ENCODE measurements at places on chromosomes 2 and 18. TPM values are rescaled to one million over a fixed set of nuclear protein-coding genes. Genes with fewer than 3 reads are reported as not detected.

- no peak for DNase-seq
Observed at GRCh38 chr2:172870396-172870795, 134.8 kb downstream of the RAPGEF4 start.

DNA sequence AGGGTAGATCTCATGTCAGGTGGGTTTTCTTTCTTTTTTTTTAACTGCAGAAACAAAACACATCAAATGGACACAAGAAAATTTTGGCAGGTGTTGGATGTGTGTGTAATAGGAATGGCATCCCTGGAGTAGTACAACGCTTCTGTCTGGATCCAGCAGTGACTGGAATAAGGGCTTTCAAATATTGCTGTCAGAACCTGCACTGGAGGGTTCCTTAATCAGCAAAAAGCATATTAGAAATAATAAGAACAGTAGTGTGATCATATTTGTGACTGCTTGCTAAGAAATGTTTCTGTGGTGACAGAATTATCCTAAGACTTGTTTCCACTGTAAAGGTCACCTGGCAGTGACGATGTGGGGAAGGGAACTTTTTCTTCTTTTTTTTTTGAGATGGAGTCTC, 30.8 kb downstream of the CREG2 start:
- DNase-seq, result no peak

DNA sequence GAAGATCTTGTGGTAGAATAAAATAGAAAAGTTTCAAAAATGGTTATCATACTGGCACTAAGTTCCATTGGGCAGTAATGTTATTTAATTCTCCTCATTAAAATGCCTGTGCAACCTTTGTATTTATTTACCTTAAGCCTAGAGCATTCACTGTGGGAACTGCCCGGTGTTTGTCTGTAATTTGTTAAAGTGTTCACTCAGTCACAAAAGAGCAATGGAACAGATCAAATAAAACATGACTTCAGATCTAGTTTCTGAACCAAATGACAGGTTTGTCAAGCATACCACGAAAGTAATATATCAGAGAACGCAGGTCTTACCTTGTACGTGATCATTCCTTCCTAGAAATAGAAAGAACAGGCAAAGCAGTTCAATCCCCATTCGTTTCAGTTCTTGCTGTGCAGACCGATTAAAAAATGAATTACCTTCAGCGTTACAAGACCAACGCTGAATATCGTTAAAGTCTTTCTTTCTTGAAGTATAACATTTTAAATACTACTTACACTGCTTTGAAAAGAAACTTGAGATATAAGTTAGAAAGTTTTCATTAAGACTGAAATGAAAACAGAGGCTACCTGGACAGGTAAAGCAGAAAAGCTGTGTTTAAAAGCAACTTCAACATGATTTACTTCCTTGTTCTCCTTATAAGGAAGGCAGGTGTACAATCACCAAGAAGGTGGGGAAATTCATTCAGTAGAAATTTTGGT, at the start of gene ITGB6:
TSS of gene ITGB6 (minus strand) at position 590 of the 707 bp plus-strand sequence. CDS start at position 381, 209 bp downstream.
- no peak for DNase-seq

- no peak for DNase-seq
Observed at GRCh38 chr2:162458240-162458639, 114.3 kb downstream of the GCA start.

GRCh38 chr2:30499681-30500080, 52.6 kb downstream of the LCLAT1 start:
- no peak for DNase-seq

DNA sequence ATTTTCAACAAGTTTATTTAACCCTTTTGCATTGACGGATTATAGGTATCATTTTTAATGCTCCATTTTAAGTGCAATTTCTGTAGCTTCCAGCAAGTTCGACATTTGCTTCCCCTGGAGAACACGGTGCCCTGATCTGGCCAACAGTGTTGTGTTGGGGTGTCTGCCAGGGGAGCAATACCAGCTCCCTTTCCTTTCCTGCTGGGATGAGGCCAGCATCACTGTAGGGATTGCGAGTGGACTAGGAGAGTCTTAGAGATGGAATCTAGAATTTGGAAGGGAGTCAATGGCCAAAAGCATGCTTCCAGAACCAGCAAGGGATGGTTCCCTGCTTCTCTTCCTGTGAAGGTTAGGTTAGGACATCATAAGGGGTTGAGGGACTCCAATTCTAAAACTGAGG, 135.2 kb downstream of the RTN4 start:
- no peak for DNase-seq

DNA sequence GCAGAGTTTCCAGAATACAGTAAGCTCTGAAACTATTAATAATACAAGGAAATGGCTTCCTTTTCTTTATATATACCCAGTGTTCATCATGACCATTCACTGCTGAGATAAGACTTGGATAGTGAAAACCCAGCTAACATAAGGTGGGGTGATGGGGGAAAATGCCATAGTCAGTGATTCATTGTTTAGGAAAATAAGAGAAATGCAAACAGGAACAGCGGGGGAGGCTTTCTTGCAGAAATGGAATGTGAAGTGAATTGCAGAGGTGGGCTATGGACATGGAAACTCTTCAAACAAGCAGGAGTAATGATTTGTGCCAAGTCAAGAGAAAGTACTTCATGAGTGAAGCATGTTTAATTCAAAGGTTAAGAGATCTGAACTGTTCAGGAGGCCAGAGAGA, 519.4 kb downstream of the TDRD15 start:
- DNase-seq, result no peak

Gene PLEK
- 40.6 TPM for total RNA-seq

DNA sequence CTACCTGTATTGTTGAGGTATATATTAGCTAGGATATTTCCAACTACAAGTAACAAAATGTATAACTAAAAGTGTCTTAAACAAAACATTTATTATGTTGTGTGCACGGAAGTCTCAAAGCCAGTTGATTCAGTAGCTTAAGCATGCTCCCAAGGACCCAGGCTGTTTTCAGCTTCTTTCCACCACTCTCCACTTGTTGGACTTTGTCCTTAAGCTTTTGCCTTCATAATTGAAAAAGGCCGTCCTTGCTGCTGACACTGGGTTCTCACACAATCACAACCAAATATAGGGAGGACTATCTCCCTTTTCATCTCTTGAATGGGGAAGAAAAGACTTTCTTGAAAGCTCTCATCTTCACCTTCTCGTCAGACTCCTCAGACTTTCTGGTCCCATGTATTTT, 12.2 kb upstream of the NEMP2 start:
- no peak for DNase-seq

Gene TUBB8B
- not detected for total RNA-seq

DNA sequence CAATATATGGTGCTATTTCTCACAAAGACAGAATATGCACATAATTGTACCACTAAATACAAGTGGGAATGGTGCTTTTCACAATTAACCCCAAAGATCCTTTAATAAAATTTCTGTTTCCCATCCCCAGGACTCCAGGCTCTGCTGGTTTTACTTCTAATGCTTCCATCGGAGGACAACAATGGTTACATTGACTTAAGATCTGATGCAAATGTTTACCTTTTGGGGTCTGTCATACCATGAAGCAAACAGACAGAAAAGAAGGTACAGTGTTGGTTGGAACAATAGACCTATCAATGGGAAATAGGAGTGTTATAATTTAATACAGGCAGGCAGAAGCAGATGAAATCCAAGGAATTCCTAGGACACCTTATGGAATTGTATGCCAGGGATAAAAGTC, 105.7 kb downstream of the UPP2 start:
- DNase-seq, result no peak

GRCh38 chr2:129820908-129821307, 158.6 kb upstream of the RAB6C start:
- DNase-seq, result no peak

Gene INHA
- total RNA-seq, result 0.08 TPM

Gene CD8A
- total RNA-seq, result 0.42 TPM

Gene MAP2
- 0.70 TPM for total RNA-seq

Gene C2orf81
- total RNA-seq, result 0.23 TPM

GRCh38 chr18:2814928-2815327, 31.9 kb upstream of the EMILIN2 start:
- no peak for DNase-seq

Gene IGFBP5
- 43.4 TPM for total RNA-seq

GRCh38 chr2:223621901-223622300, 19.7 kb upstream of the SCG2 start:
- DNase-seq, result no peak

GRCh38 chr2:56754066-56754615, 570.4 kb downstream of the CCDC85A start:
- no peak for DNase-seq

DNA sequence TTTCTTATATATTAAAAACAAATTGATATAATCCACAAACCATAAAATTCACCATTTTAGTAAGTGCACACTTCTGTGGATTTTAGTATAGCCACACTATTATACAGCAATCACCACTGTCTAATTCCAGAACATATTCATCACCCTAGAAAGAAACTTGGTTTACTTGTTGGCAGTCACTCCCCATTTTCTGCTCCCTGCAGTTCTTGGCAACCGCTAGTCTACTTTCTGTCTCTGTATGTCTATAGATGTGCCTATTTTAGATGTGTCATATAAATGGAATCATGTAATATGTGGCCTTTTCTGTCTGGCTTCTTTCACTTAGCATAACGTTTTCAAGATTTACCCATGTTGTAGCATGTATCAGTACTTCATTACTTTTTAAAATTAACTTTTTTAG, 5.7 kb downstream of the CKAP2L start:
- DNase-seq, result no peak

GRCh38 chr2:127421871-127422558, 3.8 kb downstream of the PROC start:
- no peak for DNase-seq

DNA sequence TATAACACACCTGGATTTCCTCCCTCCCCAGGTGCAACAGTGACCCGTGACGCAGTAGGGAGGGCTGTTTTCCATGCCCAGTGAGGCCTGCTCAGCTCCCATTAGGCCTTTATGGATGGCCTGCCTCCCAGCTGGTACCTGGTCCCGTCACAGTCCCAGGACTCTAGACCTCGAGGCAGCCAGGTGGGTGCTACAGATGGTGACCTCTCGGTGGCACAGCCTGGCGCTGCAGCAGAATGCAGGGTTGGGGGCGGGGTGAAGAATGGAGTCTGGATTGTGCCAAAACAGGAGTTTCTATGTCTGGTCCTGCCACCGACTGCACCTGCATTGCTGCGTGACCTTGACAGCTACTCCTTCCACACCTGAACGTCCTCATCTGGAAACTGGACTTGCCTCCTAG, 18.0 kb upstream of the YWHAQ start:
- DNase-seq, result no peak

DNA sequence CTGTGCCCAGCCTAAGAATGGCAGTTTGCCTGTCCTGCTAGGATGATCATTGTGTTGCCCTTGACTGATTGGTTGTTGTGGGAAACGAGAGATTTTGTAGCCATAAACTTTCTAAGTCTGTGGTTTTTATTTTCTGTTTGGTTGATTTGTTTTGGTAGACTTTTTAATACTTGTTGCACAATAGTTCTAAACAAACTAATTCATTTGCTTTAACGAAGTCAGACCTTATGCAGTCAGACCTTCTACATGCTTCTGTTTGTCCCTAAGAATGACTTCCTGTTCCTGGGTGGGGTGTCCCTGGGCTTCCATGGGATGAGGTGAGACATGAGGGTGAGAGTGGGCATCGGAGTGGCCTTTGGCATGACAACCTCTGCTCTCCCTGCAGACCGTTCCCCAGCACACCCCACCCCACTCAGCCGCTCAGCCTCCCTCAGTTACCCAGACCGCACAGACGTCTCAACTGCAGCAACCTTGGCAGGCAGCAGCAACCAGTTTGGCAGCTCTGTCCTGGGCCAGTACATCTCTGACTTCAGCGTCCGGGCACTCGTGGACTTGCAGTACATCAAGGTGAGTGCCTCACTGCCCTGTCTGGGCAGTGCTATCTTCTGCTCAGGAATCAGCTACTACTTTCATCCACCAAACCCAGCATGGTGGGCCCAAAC, 7.8 kb upstream of the CNNM3 start:
- DNase-seq, result no peak

Gene SERPINB4
- total RNA-seq, result not detected

Gene LIMS3
- 0.75 TPM for total RNA-seq

GRCh38 chr2:190862571-190862991, 18.0 kb upstream of the GLS start:
- DNase-seq, result no peak

DNA sequence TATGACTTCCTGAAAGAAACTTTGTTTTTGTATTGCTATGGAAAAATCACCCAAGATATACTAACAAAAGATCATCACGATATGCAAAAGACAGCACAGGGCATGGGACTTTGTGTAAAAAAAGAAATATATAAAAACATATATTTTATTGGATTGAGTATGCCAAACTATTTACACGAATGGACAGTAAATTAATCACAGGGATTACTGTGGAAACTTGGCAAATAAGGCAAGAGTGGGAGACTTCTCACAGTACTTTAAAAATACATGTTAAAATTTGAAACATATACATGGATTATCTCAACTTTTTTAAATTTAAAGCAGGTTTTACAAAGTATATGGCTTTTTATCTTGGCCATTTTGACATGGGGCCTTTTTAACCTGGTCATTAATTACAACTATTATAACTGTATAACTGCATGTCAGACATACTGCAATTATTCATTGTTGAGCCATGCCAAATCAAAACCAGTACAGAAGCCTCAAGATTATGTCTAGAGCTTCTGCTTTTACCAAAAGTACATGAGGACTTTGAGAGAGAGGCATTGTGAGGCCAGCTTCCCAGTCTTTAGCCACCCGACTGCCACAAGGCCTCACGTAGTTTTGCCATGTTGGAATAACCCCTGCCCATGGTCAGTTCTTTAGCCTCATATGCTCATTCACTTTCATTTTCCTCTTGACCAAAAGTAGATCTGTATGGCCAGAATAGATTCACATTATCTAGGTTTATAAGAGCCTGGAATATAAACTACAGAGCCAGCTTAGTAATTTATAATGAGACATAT, 419.8 kb downstream of the SETBP1 start:
- DNase-seq, result no peak

DNA sequence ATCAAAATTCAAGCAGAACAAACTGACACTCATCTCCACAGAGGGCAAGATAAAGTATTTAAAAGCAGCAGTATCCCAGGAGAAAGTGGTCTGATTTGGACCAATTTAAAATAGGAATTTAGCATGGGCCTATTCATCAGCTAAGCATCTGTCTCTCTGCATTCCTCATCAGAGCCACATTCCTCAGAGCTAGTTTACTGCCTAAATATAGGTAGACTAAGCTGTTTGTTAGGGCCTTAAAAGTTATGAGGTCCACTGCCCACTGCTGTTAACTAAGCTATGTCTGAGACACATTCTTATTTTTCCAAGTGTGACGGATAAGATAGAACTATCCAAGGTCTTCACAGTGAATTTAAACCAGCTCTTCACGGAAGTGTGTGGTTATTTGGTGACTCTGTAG, 17.6 kb downstream of the NEB start:
- no peak for DNase-seq

GRCh38 chr2:234691214-234691575, 194.3 kb upstream of the ARL4C start:
- DNase-seq, result no peak

Gene TMEM131
- 22.8 TPM for total RNA-seq

Gene PCARE
- total RNA-seq, result not detected

- DNase-seq, result no peak
Observed at GRCh38 chr18:48767090-48767690, 183.6 kb downstream of the SMAD7 start.

- DNase-seq, result no peak
Observed at GRCh38 chr2:9617749-9618148, 13.0 kb downstream of the YWHAQ start.
